ENCODE measurements at places on chromosomes 7 and 10. TPM values are rescaled to one million over a fixed set of nuclear protein-coding genes. Genes with fewer than 3 reads are reported as not detected.

Gene PODXL
- 86.0 TPM for polyA plus RNA-seq

DNA sequence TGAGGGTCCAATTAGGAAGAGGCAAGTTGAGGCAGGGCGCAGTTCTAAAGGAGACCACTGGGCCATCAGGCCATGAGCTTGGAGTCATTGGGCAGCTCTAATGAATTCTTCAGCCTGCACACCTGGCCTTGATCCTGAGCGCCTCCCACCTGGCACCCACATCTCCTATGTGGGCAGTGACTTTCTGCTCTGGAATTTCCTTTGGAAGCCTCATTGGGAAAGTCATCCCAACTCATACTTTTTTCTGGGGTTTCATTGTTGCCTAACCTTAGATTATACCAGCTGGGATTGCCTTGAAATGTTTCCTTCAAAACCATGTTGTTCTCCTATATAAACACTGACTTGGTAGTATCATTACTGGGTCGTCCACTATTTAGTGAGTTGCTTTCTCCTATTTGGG is 54.1 kb downstream of the PLPP4 start:
- DNase-seq: no peak
- H3K4me3 ChIP-seq: no peak overlapping the region
- peaks cover 18% of the 10 kb centered on the region for H3K4me1 ChIP-seq
- H3K36me3 ChIP-seq: peaks cover 2% of the 10 kb centered on the region
- peak overlapping the region; percentile 27 for H3K27ac ChIP-seq

DNA sequence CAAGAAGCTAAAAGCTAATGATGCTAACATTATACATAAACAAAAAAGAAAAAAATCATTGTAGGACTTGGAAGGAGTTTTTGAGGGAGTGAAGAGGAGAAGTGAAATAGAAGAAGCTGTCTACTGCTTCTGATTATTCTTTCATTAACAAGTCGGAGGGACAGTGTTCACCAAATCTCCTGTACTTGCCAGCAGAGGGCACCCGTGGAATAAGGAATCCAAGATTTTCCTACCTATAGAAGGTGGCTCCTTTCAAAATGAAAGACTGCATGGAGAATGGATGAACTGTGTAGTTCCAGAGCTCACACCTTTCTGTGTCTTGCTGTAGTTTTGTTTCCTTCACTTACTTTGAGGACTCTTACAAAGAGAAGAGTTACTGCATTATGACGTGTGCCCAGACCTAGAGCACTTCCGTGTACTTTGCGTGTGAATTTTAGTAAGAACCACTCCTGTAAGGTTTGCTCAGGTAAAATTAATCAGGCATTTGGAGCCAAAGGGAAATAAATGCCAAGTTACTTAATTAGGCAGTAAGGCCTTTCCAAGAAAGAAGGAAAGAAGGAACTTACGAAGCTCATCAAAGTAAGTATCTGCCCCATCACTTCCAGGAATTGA is 145.1 kb downstream of the SEMA3D start:
- H3K27me3 ChIP-seq: no peaks in the 10 kb centered on the region
- no peak overlapping the region for H3K27ac ChIP-seq
- peak; percentile 38 for DNase-seq
- no peak overlapping the region for H3K4me3 ChIP-seq
- no peaks in the 10 kb centered on the region for H3K36me3 ChIP-seq
- no peaks in the 10 kb centered on the region for H3K4me1 ChIP-seq

Gene ZNF138
- 4.9 TPM for polyA plus RNA-seq

DNA sequence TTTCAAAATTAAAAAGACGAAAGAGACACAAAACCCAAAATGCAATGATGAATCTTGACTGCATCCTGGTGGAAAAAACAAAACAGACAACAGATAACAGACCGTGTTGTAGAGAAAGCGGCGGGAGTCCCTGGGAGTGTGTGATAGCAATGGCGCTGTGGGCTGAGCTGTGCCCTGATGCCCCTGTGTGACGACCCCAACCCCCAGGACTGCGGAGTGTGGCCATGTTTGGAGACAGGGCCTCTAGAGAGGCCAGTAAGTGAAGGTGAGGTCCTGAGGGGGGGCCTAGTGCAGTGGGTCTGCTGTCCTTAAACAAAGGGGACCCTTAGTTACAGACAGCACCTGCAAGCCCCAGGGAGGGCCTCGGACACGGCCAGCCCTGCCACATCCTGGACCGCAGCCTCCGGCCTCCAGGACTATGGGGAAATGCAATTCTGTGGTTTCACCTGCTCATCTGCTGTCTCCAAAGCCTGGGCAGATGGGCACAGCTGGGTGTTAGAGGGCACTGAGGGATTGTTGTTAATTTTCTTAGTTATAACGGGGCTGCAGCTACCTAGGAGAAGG is 277.7 kb downstream of the DNAJB6 start:
- H3K36me3 ChIP-seq: no peaks in the 10 kb centered on the region
- no peak for DNase-seq
- H3K27ac ChIP-seq: no peak overlapping the region
- no peak overlapping the region for H3K4me3 ChIP-seq

Gene CCZ1
- polyA plus RNA-seq: 76.4 TPM

Gene UCN3
- not detected for polyA plus RNA-seq

Gene COL13A1
- 21.0 TPM for polyA plus RNA-seq

GRCh38 chr7:104530251-104530650 is 201.8 kb downstream of the LHFPL3 start:
- no peak overlapping the region for H3K4me3 ChIP-seq
- no peaks in the 10 kb centered on the region for H3K4me1 ChIP-seq
- H3K36me3 ChIP-seq: no peaks in the 10 kb centered on the region
- H3K27ac ChIP-seq: no peak overlapping the region
- DNase-seq: peak; percentile 7

DNA sequence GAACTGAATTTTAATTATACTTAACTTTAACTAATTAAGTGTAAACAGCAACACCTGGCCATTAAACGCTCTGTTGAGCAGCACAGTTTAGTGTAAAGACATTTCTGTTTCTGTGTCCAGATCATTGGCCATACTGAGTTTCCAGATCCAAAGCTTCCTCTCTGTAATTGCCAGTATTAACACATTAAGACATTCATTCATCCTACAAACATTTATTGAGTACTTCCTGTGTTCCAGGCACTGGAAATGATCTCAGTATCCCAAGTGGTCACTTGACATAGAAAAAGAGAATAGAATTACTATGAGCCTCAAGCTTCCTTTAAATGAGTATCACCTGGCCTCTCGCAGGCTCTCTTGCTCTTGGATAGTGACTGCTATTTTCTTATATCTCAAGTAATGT is 618.1 kb downstream of the SORCS3 start:
- H3K27me3 ChIP-seq: no peaks in the 10 kb centered on the region
- H3K4me1 ChIP-seq: peaks cover 3% of the 10 kb centered on the region
- H3K4me3 ChIP-seq: no peak overlapping the region
- H3K36me3 ChIP-seq: no peaks in the 10 kb centered on the region
- no peak for DNase-seq

Gene GTF2IRD1
- 20.2 TPM for polyA plus RNA-seq

GRCh38 chr7:113402005-113402404 is 283.7 kb upstream of the SMIM30 start:
- H3K4me1 ChIP-seq: no peaks in the 10 kb centered on the region
- H3K27me3 ChIP-seq: no peaks in the 10 kb centered on the region
- peak; percentile 10 for DNase-seq

- peak overlapping the region; percentile 90 for H3K4me3 ChIP-seq
- no peaks in the 10 kb centered on the region for H3K36me3 ChIP-seq
- peak overlapping the region; percentile 90 for H3K27ac ChIP-seq
- H3K27me3 ChIP-seq: no peaks in the 10 kb centered on the region
- DNase-seq: peak; percentile 76
These were observed 384 bp downstream of the DCLRE1C start for GRCh38 chr10:14953424-14954000.

DNA sequence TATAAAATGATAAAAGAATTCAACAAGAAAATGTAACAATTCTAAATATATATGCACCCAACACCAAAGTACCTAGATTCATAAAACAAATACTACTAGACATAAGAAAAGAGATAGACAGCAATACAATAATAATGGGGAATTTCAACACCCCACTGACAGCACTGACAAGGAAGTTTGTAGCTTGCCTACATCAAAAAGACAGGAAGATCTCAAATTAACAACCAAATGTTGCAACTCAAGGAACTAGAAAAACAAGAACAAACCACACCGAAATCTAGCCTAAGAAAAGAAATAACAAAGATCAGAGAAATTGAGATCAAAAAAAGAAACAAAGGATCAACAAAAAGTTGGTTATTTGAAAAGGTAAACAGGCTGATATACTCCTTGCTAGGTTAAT is 36.5 kb upstream of the TNKS2 start:
- DNase-seq: no peak
- H3K4me3 ChIP-seq: no peak overlapping the region
- H3K4me1 ChIP-seq: no peaks in the 10 kb centered on the region
- no peaks in the 10 kb centered on the region for H3K36me3 ChIP-seq
- H3K27ac ChIP-seq: no peak overlapping the region

Gene TRA2A
- polyA plus RNA-seq: 62.1 TPM

Gene EFCAB10
- 0.51 TPM for polyA plus RNA-seq

- H3K4me1 ChIP-seq: no peaks in the 10 kb centered on the region
- no peak overlapping the region for H3K4me3 ChIP-seq
- no peaks in the 10 kb centered on the region for H3K36me3 ChIP-seq
- peaks cover 8% of the 10 kb centered on the region for H3K27me3 ChIP-seq
These were observed 9.8 kb upstream of the RAB18 start for GRCh38 chr10:27494116-27494805.

GRCh38 chr7:94980418-94981142 is 73.2 kb downstream of the PPP1R9A start:
- H3K36me3 ChIP-seq: no peaks in the 10 kb centered on the region
- no peak overlapping the region for H3K4me3 ChIP-seq
- H3K27me3 ChIP-seq: no peaks in the 10 kb centered on the region
- no peak for DNase-seq
- no peaks in the 10 kb centered on the region for H3K4me1 ChIP-seq

- H3K27me3 ChIP-seq: no peaks in the 10 kb centered on the region
- DNase-seq: no peak
- no peaks in the 10 kb centered on the region for H3K4me1 ChIP-seq
- no peaks in the 10 kb centered on the region for H3K36me3 ChIP-seq
- no peak overlapping the region for H3K4me3 ChIP-seq
- H3K27ac ChIP-seq: no peak overlapping the region
These were observed 16.5 kb downstream of the NPS start for GRCh38 chr10:127565583-127565982.

DNA sequence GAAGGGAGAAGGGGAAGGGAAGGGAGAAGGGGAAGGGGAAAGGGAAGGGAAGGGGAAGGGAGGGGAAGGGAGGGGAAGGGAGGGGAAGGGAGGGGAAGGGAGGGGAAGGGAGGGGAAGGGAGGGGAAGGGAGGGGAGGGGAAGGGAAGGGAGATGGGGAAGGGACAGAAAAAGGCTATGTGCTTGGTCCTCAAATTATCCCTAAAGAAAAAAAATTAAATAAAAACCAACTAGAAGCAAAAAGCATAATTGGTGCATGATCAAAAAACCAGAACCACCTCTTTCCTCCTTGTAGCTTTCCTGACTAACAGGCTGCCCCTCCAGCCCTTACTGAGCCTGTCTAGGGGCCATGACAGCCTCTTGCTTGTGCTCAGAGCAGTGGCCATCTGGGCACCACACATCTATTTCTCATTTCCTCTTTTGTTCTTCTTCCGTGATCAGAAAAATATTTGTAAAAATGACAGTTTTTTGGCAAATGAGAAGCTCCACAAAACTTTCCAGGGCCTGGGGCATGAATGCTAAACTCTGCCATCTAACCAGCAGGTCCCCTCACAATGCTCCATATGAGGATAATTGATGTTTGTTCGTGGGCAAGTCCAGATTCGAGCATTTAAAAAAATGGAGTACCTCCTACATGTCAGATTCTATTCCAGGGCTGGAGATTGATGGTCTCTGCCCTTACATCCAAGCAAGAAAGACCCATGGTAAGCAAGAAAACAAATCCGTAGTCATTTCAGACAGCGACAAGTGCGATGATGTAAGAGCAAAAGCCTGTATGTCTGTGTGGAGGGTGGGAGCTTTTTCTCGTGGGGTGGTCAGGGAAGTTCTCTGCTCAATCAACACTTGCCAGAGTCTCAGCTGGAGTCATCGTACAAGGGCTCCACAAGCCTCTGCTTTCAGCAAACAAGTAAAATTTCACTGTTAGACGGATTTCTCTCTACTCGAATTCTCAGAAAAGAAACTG is 320.9 kb downstream of the WDR11 start:
- no peaks in the 10 kb centered on the region for H3K27me3 ChIP-seq
- no peak for DNase-seq
- H3K27ac ChIP-seq: no peak overlapping the region
- no peak overlapping the region for H3K4me3 ChIP-seq
- no peaks in the 10 kb centered on the region for H3K4me1 ChIP-seq
- no peaks in the 10 kb centered on the region for H3K36me3 ChIP-seq

DNA sequence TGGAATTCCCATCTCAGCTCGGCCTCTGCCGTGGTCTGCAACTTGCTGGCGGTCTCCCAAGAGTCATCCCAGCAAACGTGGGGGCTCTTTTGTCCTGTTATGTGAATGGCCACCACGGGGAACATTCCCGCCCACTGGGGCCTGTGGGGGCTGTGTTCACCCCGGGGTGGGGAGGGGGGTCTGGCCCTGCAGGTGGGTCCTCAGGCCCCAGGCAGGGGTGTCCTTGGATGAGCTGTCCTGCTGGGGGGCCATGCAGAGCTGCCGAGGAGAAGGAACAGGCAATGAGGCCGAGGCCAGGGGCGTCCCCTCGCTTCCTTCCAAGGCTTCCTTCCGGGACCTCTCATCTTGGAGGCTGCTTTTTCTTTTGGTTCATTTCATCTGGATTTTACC is 24.4 kb upstream of the PITRM1 start:
- H3K27ac ChIP-seq: peak overlapping the region; percentile 59
- H3K4me3 ChIP-seq: no peak overlapping the region
- H3K27me3 ChIP-seq: no peaks in the 10 kb centered on the region
- DNase-seq: no peak

Gene STYXL1
- polyA plus RNA-seq: 86.6 TPM

Gene ARMH3
- polyA plus RNA-seq: 12.1 TPM

Gene GRM3
- polyA plus RNA-seq: not detected

GRCh38 chr7:84195295-84196060 is 889 bp upstream of the SEMA3A start:
- peaks cover 19% of the 10 kb centered on the region for H3K4me1 ChIP-seq
- H3K27ac ChIP-seq: no peak overlapping the region
- no peaks in the 10 kb centered on the region for H3K27me3 ChIP-seq
- peak overlapping the region; percentile 79 for H3K4me3 ChIP-seq
- no peak for DNase-seq

GRCh38 chr10:48682265-48682664 is 2.4 kb upstream of the WDFY4 start:
- H3K36me3 ChIP-seq: no peaks in the 10 kb centered on the region
- no peak for DNase-seq
- H3K27me3 ChIP-seq: no peaks in the 10 kb centered on the region
- no peak overlapping the region for H3K4me3 ChIP-seq

Gene SPAM1
- polyA plus RNA-seq: not detected

Gene RBP4
- polyA plus RNA-seq: not detected

- DNase-seq: no peak
- no peak overlapping the region for H3K27ac ChIP-seq
- H3K4me1 ChIP-seq: no peaks in the 10 kb centered on the region
- no peak overlapping the region for H3K4me3 ChIP-seq
These were observed 57.1 kb downstream of the ABCB1 start for GRCh38 chr7:87543623-87544022.

Measured in SK-N-SH (cell line).